Activated naive CD4-positive, alpha-beta T cell treated with anti-CD3 and anti-CD28 coated beads for 36 hours (primary cell): ENCODE measurements at places on chromosomes 2 and 18. TPM values are rescaled to one million over a fixed set of nuclear protein-coding genes. Genes with fewer than 3 reads are reported as not detected.

CCT7 gene
- total RNA-seq: 705 TPM

HJURP gene
- total RNA-seq: 129 TPM

CACNB4 gene
- 0.15 TPM for total RNA-seq

SPAST gene
- total RNA-seq: 12.0 TPM

ATP5MC3 gene
- 310 TPM for total RNA-seq
